Right renal pelvis (tissue), 4 donors: ENCODE measurements at places on chromosomes 12 and 14.
A peak's percentile ranks its signal among the peaks of the same experiment; 100 is the strongest.

- DNase-seq = no peak
Observed at GRCh38 chr12:115354007-115354890, 670.3 kb upstream of the TBX3 start.

DNA sequence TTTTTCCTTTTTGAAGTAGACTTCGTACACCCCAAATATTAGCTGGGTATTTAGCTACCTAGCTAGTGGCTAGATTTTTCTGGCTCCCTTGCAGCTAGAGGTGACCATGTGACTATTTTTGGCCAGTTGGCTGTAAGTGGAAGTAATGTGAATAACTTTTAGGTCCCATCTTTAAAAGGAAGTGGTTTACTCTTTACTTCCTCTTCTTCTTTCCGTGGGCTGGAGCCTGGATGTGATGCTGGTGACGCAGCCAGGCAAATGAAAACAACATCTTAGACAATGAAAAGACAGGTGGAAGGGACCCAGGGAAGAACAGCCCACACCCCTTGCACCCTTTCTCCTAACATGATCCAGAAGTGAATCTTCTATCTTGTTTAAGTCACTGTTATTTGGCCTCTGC lies 245.5 kb downstream of the ATP23 start:
- no peak for DNase-seq

DNA sequence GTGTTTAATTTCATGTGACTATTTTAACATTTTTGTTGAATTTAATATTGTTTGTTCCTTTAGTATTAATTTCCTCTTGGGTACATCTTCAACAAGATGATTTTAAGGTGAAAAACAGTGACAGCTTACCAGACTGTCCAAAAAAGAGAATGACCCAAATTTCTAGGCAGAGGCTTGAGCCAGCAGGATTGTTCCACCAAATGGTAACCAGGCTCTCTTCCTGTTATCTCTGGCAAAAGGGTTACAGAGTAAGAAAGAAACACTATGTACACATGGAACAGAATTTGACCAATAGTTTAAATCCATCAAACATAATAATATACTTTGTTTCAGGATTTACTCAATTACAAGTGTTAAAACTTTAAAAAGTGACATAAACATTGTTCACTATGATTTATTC lies 39.0 kb downstream of the YAF2 start:
- no peak for DNase-seq

DNA sequence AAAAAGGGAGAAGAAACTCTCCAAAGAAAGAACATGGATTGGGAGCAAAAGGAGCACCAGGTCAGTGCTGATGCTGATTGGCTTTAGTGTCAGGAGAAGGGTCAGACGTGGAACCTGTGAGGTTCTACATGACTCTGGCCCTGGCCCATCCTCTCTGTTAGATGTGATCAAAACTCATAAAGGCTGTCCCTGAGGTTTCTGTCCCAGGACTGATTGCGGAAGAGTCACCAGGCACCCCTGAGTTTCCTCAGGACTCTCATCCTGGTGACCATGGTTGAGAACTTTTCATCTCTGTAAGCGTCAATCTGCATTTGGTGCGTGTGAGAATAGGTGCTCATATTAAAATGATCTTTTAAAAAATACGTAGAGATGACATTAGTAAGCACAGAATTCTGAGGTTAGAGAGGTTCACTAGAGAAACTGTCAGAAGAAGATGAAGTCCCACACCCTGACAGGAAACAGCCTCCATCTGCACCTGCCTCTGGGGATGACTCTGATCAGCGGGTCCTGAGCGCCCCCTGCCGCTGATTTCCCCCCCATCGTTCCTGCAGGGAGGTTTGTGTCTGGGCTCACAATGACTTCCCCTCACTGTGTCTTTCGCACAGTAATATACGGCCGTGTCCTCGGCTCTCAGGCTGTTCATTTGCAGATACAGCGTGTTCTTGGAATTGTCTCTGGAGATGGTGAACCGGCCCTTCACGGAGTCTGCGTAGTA lies 741.8 kb downstream of the TMEM121 start:
- no peak for DNase-seq

DNA sequence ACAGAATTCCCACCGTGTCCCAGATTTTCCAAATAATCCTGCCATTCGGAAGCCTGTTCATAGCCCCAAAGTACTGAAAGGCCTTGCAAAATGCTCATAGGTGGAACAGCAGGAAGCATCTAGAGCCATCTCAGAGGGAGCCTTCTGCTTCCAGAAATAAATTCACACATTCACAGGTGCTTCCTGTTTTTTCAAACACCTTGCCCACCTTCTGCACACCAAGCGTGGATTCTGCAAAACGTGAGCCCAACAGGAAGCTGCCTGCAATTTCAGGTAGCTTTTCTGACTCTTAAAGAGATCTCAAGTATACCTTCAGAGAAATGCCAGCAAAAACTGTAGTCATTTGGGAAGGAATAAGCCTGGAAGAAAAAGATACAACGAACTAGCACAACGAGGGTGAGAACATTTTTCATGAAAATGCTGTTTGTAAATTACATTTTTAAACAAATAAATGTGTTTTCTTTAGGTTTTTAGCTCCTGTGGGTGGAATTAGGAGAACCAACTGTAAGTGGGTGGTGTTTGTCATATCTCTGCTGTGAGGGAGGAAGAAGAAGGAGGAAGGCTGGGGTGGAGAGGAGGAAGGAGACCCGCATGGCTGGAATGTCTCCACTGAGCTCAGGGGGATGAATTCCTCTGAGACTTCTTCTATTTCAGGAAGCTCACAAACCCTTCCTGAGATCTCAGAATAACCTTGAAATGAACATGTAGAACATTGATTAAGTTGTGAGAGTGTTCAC lies at the start of gene IFNG-AS1:
Gene IFNG-AS1 (plus strand): TSS at position 264 of the 737 bp plus-strand sequence.
- DNase-seq = no peak

DNA sequence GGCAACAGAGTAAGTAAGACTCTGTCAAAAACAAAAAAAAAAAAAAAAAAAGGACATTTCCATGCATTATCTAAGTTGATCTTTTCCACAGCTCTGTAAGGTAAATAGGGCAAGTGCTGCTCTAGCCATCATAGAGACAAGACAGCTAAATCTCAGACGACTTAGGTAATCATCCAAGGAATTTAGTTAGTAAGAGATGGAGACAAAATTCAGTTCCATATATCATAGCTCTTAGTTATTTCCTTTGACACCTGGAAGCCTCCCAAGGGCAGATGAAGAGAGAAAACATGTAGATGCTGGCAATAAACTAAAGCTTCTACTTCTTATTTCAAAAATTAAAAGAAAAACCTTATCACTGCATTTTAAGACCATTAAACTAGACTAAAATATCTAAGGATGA lies 48.7 kb downstream of the ST8SIA1 start:
- no peak for DNase-seq

- no peak for DNase-seq
Observed at GRCh38 chr12:130977046-130977742, 23.5 kb downstream of the ADGRD1 start.

- DNase-seq = no peak
Observed at GRCh38 chr12:116266168-116266601, 11.3 kb downstream of the MED13L start.

DNA sequence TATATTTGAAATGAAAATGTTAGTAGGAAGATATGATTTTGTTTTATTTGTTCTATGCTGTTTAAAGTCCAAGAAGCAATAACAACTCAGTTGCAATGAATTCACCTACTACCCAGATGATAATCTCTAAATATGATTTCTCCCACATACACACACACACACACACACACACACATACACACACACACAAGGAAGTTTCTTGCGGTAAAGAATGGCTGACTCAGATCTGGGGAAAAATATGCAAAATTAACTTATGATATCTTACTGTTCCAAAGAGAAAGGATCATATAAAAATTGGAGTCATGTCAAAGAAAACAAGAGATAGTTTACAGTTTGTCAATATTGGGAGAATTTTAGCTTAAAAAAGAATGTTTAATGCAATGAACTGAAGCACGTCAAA lies 456.7 kb downstream of the SLC16A7 start:
- no peak for DNase-seq

GRCh38 chr14:47541662-47542061 lies 133.7 kb downstream of the MDGA2 start:
- no peak for DNase-seq

- DNase-seq = no peak
Observed at GRCh38 chr12:6792522-6793201, 3.3 kb downstream of the CD4 start.

DNA sequence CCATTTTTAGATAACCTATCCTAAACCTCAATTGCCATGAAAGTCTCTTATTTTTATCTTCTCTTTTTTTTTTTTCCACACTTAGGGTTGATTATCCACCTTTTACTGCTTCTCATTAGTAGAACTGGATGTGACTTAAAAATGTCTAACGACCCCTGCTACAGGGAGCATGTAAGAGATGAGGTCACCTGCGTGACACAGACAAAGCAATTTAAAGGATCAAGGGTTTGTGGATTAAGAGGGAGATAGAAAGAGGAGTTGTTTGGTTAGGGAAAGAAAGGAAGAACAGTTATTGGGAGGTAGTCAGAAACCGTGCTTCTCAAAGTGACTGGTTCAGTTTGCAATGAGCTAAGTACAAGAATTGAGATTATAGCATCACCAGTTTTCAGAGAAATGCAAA lies 239.1 kb downstream of the ALX1 start:
- no peak for DNase-seq

- DNase-seq = no peak
Observed at GRCh38 chr14:21233457-21234076, 35.7 kb downstream of the HNRNPC start.

GRCh38 chr12:55676707-55677106 lies 31.0 kb downstream of the ITGA7 start:
- DNase-seq = no peak

- DNase-seq = no peak
Observed at GRCh38 chr12:124140944-124141486, 153.9 kb upstream of the RFLNA start.

- DNase-seq = peak; percentile 11
Observed at GRCh38 chr14:84006643-84007155, 1523.2 kb upstream of the FLRT2 start.

GRCh38 chr14:77014004-77014604 lies 14.4 kb downstream of the IRF2BPL start:
- DNase-seq = no peak

DNA sequence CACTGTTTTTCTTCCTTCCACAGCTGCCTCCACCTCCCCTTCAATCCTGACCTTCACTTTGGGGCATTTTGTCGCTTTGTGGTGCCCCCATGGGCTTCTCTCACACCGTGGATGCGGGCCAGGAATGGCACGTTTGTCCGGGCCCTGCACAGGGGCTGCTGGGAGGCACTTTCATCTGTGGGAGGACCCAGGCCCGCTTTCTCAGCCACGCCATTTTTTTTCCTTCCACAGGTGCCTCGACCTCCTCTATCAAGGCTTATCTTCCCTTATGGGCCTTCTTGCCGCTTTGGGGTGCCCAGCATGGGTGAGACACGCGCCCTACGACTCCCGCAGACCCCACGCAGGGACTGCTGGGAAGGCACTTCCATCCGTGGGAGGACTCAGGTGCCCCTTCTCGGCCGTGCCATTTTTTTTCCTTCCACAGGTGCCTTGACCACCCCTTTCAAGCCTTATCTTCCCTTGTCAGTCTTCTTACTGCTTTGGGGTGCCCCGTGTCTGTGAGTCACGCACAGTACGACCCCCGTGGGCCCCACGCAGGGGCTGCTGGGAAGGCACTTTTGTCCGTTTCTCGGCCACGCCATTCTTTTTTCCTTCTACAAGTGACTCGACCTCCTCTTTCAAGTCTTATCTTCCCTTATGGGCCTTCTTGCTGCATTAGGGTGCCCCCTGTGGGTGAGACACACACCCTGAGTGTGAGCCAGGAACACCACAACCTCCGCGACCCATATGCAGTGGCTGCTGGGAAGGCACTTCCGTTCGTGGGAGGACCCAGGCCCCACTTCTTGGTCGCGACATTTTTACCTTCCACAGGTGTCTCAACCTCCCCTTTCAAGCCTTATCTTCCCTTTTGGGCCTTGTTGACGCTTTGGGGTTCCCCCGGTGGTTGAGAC lies 270.7 kb downstream of the ALG10 start:
- DNase-seq = no peak

DNA sequence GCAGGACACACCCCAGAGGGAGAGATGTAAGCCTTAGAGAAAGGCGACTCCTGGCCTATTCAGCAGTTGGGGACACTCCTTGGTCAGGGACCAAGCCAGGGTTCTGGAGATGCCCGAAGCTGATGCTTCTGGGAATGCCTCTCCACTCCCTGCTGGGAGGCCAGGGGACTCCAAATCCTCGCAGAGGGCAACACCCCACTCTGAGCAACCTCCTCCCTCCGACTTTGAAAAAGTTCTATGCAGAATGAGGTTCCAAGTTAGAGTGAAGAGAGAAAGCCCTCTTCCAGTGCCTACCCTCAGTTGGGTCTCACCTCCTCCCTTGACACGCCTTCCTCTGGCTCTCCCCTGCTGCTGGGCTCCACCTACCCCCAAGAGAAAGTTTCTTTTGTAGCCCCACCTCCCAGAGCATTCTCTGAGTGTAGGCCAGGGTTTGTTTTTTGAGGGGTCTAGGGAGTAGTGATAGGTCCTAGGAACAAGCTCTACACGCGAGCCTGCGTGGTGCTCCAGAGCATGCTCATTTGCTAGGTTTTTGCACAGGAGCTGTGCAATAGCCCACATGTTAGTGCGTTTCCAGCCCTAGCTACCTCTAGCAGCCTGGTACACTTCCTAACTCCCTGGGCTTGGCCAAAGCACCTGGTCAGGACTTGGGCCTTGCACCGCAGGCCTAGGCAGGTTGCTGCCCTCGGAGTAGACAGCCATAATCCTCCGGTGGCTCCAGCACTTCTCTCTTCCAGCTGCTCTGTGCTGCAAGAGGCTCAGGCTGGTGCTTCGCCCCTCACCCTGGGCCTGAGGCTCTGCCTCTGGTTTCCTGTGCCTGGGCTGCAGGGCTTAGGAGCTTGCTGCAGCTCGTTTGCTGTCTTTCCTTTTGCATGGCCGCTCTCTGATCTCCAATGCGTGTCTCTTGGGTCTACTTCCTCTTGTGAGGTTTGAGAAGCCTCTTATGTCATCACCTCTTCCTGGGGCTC lies 590 bp upstream of the CEBPE start:
- DNase-seq = no peak

DNA sequence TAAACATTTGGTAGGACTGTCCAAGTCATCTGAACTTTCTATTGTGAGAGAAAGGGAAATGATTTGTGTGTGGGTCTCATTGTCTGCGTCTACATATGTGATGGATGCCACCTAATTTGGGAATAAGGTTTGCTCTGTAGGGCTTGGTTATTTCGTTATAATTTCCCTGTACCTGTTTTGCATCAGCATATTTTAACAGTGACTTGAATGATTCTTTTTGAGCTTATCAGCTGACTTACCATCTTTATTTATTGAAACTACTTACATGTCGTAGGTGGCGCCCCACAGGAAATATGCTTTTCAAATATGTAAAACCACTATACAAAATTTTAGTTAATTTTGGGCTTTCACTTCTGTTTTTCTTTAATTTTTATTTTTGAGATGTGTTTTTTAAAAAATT lies 56.5 kb upstream of the BCAT1 start:
- no peak for DNase-seq

GRCh38 chr12:62438098-62438692 lies 28.4 kb upstream of the MON2 start:
- peak; percentile 49 for DNase-seq

GRCh38 chr14:58216544-58216943 lies 16.6 kb downstream of the ACTR10 start:
- no peak for DNase-seq
